ENCODE measurements at places on chromosomes 6 and 20.

GRCh38 chr20:13809373-13809772 lies 24.5 kb downstream of the NDUFAF5 start:
- no peak for DNase-seq

- no peak for DNase-seq
These were observed 2.4 kb downstream of the DYNLT1 start for GRCh38 chr6:158642097-158642601.

GRCh38 chr6:31114970-31115849 lies 610 bp downstream of the PSORS1C1 start:
- DNase-seq: no peak

- no peak for DNase-seq
These were observed 10.8 kb upstream of the PBOV1 start for GRCh38 chr6:138229072-138229471.

GRCh38 chr6:30885999-30886896 lies 1.9 kb downstream of the DDR1 start:
- DNase-seq: no peak

- DNase-seq: no peak
These were observed 44.3 kb downstream of the TFAP2C start for GRCh38 chr20:56673450-56673849.

DNA sequence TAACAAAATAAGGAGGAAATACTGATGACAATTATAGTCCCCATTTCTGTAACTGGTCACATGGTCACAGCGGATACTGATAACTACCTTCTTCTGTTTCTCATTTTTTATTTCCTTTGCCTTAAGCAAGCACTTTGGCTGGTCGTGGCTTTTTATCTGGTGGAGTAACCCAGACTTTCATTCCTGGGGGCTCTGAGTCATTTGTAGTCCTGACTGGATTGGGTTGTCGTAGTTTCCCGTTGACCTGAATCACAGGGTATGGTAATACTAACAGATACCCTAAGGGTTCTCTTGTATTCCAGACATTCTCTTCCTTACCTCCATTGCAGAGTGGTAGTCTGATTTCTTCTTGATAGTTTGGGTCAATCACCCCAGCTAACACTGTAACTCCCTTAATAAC lies 500.3 kb upstream of the ADGRB3 start:
- no peak for DNase-seq

DNA sequence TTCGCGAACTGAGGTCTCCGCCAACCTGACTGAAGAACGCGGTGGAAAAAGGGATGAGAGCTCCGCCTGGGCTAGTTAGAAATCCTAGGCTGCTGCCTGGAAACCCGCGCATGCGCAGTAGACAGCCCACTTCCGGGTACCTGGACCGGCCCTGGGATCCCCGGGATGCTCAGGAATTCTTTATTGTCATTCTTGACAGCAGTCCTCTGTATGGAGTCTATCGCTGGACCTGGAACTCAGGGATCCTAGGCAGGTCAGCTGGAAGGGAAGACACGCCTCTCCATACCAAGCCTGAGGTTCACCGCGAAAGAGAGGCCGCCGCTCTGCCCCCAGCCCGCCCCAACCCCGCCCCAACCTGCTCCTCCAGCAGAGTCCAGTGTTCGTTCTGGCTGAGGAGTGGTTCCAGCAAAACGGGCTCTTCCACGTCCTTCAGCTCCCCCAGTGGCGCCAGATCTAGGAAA lies 1379.2 kb upstream of the DEFB115 start:
- DNase-seq: no peak

DNA sequence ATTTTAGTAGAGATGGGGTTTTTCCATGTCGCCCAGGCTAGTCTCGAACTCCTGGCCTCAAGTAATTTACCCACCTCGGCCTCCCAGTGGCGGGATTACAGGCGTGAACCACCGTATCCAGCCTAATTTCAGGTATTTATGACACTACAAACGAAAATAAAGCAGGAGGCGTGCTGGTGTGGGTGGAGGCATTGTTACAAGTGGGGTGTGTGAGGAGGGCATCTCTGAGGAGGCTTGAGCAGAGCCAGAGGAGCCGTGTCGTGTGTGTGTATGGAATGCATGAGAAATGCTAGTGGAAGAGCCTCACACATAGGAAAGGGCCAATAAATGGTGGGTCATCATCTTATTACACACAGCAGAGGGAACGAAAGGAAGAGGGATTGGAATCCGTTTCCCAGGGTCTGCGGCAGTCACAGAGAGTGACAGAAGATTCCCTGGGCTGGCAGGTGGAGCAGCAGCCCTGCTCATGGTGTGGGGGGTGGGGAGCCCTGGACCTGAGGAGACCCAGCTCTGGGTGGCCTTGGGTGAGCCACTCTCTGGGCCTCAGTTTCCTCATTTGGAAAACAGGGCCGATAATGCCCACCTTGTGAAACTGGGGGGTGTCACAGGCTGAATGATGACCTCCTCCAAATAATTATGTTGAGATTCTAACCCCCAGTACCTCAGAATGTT lies 17.2 kb upstream of the PEDS1 start:
- DNase-seq: no peak

DNA sequence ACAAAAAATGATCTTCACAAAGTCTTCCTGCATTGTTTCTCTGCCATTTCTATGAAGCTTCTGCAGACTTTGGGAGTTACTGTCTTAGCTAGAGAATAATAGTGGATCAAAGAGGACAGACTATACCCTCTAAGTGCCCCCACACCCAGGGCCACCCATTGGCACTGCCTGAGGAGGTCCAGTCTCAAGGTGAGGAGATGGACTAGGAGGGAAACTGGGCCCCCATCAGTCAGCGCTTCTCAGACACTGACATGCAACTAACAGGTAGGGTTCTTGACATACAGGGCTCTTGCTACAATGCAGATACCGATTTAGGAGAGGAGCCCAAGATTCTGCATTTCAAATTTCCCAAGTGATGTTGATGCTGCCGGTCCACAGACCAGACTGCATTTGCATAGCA lies 24.3 kb downstream of the PCNA start:
- DNase-seq: no peak

DNA sequence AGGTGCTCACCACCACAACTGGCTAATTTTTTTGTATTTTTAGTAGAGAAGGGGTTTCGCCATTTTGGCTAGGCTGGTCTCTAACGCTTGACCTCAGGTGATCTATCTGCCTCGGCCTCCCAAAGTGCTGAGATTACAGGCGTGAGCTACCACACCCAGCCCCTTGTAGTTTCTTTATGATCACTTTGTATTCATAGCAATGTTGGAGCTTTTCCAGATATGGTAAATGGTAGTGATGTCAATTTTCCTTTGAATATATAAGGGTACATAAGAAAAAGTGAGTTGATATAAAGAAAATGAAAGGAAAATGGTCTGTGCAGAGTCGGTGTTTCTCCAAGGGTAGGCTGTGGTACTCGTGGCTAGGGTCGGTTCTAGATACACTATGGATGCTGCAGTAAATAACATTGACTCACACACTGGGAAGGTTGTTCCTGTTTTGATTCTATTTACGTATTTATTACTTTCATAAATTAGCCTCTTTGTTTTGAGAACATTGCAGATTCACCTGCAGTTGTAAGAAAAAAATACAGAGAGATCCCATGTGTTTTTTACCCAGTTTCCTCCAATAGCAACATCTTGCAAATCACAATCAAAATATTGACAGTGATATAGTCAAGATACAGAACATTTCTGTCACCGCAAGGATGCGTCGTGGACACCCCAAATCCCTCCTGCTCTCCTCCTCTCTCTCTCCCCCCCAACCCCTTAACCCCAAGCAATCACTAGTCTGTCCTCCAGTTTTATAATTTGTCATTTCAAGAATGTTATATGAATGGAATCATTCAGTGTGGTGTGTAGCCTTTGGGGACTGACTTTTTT lies 2.5 kb downstream of the ZNF831 start:
- no peak for DNase-seq

- no peak for DNase-seq
These were observed 18.7 kb downstream of the SESN1 start for GRCh38 chr6:109075934-109076333.

DNA sequence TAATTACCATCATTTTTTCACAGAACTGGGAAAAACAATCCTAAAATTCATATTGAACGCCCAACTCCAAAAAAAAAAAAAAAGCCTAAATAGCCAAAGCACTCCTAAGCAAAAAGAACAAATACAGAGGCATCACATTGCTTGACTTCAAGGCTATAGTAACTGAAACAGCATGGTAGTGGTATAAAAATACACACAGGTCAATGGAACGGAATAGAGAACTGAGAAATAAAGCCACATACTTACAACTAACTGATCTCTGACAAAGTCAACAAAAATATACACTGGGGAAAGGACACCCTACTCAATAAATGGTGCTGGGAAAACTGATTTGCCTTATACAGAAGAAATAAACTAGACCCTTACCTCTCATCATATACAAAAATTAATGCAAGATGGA lies 89.6 kb downstream of the MRAP2 start:
- no peak for DNase-seq

DNA sequence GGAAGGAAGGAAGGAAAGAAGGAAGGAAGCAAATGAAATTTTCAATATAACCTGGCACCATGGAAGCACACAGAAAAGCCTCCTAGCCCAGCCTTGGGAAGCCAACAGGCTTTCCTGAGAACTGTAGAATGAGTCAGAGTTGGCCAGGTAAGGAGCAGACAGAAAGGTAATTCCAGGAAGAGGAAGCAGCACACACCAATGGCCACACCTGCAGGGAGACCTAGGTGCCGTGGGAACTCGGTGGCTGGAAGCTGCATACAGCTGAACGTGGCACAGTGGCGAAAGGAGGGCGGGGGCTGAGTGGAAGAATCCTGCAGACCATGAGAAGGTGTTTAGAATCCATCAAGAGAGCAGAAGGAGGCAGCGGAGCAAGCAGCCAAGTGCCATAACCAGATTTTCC lies 224.8 kb upstream of the RREB1 start:
- no peak for DNase-seq

GRCh38 chr6:45786355-45786781 lies 229.3 kb downstream of the CLIC5 start:
- DNase-seq: no peak

GRCh38 chr6:112191509-112192020 lies 62.8 kb downstream of the LAMA4 start:
- DNase-seq: no peak

DNA sequence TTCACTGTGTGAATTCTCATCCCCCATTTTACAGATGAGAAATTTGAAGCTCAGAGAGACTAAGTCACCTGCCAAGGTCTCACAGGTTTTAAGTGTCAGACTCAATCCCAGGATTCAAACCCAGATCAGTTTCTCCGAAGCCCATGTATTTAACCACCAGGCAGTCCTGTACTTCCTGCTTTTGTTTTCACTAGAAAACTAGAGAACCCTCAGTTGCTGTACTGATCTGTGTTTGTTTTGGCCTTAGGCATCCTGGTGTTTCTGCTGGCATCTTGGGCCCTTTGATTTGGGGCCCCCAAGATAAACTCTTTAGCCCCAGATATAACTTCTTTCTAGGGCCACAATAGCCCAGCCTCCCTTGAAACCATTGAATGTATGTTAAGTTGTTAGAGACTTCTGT lies 36.5 kb downstream of the PPP1R16B start:
- DNase-seq: no peak

- DNase-seq: no peak
These were observed 9.1 kb downstream of the HLA-DRB1 start for GRCh38 chr6:32580593-32580992.

DNA sequence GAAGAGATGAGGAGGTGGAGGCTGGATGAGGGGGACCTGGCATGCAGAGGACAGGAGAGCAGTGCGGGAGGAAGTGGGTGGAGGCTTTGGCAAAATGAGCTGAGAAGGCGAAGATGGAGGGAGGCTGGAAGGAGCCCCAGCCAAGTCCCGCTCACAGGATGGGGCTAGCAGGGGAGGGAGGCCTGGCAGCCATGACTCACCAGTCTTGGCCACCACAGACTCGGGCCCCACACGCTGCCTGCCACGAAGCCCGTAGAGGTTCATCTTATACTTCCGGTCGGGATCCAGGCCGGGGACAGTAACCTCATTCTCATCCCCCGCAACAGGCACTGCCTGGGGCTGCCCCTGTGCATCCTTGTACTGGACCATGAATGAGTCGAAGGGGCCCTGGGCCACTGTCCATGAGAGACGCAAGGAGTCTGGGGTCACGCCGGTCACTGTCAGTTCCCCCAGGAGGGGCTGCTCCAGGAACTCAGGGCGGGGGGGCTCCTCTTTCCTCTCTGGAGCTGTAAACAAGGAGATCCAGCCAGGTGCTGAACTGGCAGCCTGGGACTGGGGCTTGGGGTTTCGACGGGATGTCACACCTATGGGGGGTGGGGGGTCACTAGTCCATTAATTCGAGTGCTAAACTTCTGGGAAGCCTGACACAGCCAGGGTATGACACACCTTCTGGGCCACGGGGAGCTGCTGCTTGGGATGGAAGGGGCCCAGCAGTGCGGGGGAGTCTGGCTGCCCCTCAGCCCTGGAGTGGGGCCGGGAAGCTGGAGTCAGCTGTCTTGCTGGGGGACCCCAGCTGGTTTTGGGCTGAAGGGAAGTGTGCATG lies 27.8 kb downstream of the TNXB start:
- no peak for DNase-seq

GRCh38 chr6:2746557-2747061 lies 4.1 kb downstream of the MYLK4 start:
- no peak for DNase-seq

- DNase-seq: no peak
These were observed 3.1 kb downstream of the MMP9 start for GRCh38 chr20:46011631-46012482.

GRCh38 chr6:3270258-3270657 lies 11.5 kb downstream of the PSMG4 start:
- DNase-seq: no peak

- DNase-seq: no peak
These were observed 161.8 kb downstream of the SCML4 start for GRCh38 chr6:107662333-107662732.

GRCh38 chr20:49914310-49915117 lies 815 bp downstream of the SPATA2 start:
- no peak for DNase-seq

DNA sequence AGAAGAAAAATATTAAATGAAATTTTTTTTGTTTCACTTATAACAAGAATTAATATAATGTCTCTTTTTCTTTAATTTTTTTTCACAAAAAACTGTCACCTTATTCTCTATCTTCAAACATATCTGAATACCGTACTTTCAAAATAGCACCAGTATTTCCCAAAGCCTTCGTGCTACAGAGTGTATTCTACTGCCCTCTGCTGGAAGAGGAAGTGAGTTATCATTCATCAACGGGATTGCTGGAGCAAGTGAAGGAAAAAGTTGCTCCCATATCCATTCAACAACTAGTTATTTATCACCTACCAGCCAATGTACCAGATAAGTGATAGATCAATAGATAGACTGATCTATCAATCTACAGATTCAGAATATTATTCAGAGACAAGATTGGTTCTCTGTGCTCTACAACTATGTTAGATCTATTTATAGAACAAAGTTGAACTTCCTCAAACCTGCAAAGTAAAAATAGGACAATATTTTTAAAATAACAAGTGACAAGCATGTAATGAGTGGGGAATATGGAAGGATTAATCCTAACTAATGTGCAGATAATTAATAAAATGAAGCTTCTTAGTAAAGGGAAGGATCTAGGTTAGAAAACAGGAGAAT lies 26.7 kb upstream of the TFAP2B start:
- DNase-seq: no peak

GRCh38 chr6:7264041-7264440 lies 49.0 kb downstream of the SSR1 start:
- DNase-seq: no peak
